A549 (cell line): ENCODE measurements at places on chromosomes 13 and 19.
A peak's percentile ranks its signal among the peaks of the same experiment; 100 is the strongest.

GRCh38 chr19:41442473-41443355 lies at the start of gene ERICH4:
TSS of gene ERICH4 (plus strand) at chr19:41443156. CDS start at chr19:41443170, 14 bp downstream.
- no peak for DNase-seq

DNA sequence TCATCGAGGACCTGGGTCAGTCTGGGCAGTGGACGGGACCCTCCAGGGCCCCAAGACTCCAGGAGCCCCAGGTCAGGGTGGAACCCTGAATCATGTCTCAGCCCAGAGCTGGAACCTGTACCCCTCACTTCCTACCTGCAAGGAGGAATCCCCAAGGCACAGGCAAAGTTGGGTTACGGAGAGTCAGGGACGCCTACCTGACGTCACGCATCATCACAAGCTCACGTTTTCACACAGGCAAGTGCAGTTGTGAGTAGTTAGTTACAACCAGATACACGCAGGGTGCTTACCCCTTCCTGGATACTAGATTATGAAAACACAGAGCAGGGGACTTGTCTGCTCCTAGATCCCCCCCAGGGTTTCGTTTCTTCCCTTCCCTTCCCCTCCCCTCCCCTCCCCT lies 1.9 kb downstream of the RETN start:
- no peak for DNase-seq

GRCh38 chr19:58557221-58558065 lies 968 bp downstream of the UBE2M start:
- DNase-seq: no peak

DNA sequence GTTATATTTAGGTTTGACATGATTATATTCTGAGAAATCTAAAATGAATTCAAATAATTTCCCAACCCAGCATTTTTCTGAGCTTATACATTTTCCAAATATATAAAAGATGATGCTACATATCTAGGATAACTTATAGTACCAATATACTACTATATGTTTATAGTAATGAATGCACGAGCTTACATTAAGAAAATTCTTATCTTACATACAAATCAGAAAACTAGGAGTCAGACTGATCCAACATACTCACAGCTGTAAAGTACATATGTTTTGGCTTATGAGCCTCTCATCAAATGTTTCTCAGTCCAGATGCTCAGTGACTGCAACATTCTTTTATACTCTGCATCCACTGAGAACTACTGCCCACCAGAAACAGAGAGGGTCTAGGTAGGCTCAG lies 491.3 kb upstream of the KLF12 start:
- DNase-seq: no peak

- DNase-seq: no peak
Observed at GRCh38 chr13:31869582-31869981, 130.3 kb downstream of the RXFP2 start.

DNA sequence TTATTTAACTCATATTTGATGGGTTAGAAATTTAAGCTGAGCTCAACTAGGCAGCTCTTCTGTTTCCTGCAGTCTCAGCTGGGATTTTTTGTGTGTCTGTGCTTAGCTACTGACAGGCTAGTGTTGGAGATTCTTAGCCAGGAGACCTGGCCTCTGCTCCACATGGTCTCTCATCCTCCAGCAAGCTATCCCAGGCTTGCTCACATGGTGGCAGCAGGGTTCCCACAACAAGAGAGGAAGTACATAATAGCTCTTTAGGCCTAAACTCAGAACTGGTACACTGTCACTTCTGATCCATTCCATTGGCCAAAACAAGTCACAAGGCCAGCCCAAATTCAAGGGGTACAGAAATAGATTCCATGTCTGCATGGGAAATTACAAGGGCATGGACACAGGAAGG lies 406.2 kb downstream of the SUCLA2 start:
- peak; percentile 18 for DNase-seq

- DNase-seq: peak; percentile 79
Observed at GRCh38 chr19:11382898-11383705, 1.0 kb downstream of the EPOR start.
